ENCODE measurements at places on chromosomes 2 and 18.
A peak's percentile ranks its signal among the peaks of the same experiment; 100 is the strongest.

DNA sequence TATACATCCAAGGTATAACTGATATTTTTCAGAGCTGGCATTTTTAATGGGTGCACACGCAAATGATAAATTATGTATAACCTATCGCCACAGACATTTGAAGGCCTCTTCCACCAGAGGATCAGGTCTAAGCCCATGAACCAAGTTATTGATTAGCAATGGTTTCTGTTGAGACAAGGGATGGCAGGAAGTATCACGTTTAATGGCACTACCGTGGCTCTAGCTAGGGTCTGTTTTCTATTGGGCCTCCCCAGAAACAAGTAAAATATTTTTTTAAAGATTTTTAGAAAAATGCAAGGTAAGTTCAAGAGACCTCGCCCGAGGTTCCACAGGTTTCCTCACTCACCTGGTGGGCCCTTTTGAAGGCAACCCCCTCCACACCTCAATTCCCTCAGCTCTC lies 667 bp downstream of the GFPT1 start:
- DNase-seq = no peak

DNA sequence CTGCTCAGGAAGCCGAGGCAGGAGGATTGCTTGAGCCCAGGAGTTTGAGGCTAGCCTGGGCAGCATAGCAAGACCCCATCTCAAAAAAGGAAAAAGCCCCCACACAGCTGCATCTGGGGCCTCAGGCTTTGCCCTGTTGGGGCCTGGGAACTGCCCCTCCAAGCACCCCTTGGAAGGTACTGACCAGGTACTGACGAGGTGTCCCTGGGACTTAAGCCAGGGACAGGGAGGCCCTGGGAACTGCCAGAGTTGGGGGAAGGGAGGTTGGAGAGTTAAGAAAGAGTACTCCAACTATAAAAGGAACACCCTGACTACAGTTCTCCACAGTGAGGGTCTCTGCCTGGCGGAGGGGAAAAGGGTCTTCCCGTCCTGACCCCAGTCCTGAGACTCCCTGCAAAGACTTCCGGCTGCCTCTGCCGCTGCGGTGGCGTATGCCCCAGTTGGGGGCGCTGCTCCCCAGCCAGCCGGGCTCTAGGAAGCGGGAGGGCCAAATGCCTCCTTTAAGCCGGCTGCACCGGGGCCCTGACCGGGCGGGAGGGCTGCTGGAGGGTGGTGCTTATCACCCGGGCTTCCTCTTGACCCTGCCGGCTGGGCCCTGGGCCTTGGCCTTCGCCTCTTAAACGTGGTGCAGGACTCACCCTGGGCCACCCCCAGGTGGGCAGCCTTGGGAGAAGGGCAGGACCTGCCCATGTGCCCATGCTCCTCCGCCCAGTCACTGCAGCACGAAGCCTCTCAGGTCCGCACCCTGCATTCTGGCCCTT lies 12.8 kb downstream of the SLC30A3 start:
- DNase-seq = peak; percentile 73

DNA sequence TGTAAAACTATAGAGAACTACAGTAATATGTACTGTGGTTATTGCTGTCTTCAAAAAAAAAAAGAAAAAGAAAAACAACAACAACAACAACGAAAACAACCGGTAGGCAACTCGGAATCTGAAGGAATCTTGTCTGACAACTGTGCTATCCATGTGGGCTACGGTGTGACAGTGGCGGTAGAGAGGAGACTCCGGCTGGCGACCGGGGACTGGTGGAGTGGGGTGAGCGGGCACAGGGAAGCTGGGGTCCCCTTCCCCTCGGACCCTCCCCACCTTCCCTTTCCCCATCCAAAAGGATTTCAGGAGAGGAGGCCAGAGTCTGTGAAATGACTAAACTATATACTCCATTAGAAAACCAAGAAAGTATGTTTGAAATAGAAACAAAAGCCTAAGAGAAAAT lies 22.9 kb downstream of the IGFBP5 start:
- DNase-seq = no peak

- DNase-seq = no peak
Observed at GRCh38 chr2:65402780-65403528, 29.4 kb downstream of the SPRED2 start.

DNA sequence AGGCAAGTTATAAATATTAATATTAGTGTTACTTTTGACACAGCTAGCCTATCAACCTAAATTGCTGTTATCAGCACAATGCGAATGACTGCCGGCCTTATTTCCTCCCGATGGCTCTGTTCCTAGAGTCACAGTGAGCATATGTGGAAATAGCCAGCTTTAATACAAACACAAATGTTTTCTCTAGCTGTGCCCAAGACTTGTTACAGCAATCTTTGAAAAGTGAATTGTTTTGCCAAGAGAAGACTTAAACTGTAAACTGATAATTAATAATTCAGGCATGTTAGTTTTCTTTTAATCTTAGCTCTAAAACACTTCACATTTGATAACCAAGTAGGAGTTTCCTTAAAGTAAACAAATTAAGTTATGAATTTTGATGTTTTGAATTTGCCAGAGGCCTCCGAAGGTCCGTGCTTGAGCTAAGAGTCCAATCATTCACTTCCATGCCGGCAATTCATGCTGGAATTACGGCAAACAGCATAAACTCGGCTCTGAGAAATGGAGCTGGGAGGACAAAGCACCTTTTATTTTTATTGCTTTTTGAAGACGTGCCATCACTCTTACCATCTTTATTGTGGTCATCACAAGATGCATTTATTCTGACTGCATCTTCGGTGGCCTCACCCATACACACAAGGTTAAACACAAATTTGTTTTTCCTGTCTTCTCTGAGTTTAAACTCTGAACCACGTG lies 184.5 kb upstream of the CWC22 start:
- DNase-seq = no peak

GRCh38 chr18:36640021-36640952 lies 188.5 kb downstream of the TPGS2 start:
- DNase-seq = no peak

DNA sequence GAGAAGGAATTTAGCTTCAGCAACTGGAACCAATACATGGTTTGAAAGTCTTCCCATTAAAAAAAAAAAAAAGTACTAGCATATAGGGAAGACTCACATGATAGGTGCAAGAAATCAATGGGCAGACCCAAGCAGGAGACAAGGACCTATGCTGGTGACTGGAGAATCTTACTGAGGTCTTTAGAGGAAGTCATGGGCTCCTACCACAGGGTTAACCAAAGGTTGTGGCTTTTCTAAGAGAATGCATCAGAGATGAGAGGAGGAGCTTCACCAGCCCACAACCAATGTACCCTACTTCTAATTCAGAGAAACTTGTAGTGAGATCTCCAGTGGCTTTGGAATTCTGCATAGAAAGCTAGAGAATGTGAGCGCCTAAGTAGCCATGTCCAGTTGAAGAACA lies 207.4 kb downstream of the NCKAP5 start:
- DNase-seq = no peak

DNA sequence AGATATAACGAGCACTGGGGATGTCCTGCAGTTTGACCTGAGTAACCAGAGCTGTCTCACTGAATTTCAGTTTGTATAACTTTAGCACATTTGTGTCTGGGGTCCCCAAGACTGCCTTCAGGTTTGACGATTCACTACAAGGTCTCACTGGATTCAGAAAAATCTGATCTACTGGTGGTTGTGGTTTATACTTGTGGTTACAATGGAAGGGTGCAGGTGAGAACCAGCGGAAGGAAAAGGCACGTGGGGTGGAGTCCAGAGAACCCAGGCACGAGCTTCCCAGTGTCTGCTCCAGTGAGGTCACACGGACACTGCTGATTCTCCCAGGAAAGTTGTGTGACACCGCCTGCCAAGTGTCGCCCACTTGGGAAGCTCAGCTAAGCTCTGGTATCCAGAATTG lies 126.0 kb downstream of the ZNF236 start:
- DNase-seq = no peak

DNA sequence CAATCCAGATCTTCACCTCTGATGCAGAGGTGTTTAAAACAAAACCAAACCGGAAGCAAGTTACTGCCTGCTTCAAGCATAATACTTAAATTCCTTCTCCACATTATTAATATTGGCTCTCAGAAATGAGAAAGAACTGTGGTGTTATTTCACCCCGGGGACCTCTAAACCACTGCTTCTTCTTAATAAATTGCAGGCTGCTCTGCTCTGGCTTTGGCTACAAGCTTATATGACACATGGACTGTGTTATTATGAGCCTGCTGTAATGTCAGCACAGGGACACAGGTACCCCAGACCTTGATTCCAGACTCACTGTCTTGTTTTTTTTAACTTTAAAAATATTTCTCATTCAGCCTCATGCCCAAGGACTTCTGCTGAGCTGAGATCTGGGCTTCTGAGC lies 45.1 kb downstream of the ST6GAL2 start:
- no peak for DNase-seq

DNA sequence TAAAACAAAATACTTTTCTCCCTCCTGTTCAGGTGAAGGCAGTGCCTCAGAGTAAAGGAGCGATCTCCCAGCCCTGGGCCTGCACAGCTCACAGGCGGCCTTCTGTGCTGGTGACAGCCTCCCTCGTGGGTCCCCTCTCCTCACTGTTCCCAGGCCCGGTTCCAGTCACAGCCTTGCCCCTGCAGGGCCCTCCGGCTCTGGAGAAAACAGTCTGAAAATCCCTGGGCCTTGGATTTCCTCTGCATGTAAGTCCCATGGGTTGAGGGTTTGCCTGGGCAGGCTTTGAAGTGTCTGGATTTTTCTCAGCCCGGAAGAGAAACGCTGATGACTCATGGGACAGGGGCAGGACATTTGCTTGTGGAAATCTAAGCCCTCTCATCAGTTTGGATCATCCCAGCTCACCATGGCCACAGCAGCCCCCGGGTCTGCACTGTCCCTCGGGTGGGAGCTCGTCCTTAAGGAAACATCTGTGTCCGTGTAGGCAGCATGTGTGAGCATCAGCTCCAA lies 186.1 kb upstream of the RAB12 start:
- DNase-seq = no peak

GRCh38 chr2:172629586-172629985 lies 73.7 kb downstream of the PDK1 start:
- no peak for DNase-seq

- no peak for DNase-seq
Observed at GRCh38 chr2:123051136-123051535, 974.0 kb upstream of the CNTNAP5 start.

GRCh38 chr2:96528700-96529375 lies 7.7 kb upstream of the ARID5A start:
- DNase-seq = peak; percentile 77

GRCh38 chr2:219662566-219662965 lies 35.1 kb downstream of the SLC4A3 start:
- no peak for DNase-seq

DNA sequence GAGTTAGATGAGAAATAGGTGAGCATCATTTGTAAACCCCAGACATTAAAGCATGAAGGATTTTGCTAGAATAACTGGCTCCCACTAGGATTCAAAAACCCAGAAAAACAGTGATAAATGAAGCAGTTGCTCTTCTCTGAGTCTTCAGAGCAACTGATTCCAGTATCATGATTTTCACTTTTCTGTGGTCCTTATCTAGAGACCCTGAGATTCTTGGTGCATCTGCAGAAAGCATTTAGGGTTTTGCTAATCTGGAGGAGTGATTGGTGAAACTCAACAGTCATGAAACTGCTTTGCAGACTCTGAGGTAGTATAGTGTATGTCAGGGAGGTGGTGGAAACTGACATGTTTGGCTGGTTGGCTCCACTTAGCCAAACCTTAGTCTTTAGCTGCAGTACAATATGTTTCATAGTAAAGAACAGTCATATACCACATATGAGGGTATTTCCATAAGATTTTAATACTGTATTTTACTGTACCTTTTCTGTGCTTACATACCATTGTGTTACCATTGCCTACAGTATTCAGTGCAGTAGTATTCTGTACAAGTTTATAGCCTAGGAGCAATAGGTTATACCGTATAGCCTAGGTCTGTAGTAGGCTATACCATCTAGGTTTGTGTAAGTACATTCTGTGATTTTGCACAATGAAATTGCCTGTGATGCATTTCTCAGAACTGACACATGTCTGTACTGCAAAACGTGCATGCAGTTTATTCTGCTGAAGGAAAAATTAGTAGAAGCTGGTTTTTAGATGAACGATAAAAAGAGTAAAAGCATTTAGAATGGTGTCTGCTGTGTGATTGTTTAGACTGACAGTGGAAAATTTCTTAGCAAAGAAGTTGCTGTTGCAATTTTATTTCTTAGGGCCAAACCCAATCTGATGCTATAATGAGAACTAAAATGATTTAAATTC lies 23.8 kb downstream of the EML4 start:
- no peak for DNase-seq

DNA sequence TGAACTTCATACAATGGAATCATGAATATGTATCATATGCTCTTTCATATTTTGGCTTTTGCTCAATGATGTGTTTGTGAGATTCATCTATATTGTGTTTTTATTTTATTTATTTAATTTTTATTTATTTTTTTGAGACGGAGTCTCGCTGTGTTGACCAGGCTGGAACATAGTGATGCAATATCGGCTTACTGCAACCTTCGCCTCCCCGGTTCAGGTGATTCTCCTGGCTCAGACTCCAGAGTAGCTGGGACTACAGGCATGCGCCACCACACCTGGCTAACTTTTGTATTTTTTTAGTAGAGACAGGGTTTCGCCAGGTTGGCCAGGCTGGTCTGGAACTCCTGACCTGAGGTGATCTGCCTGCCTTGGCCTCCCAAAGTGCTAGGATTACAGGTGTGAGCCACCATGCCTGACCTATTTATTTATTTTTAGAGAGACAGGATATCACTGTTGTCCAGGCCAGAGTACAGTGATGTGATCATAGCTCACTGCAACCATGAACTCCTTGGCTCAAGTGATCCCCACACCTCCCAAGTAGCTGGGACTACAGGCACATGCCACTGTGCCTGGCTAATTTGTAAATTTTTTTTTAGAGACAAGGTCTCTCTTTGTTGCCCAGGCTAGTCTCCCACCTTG lies 74.5 kb downstream of the TET3 start:
- no peak for DNase-seq

- DNase-seq = no peak
Observed at GRCh38 chr2:55311444-55311870, 42.4 kb upstream of the MTIF2 start.

- DNase-seq = no peak
Observed at GRCh38 chr18:52402814-52403213, 62.8 kb downstream of the DCC start.

- DNase-seq = no peak
Observed at GRCh38 chr2:11243512-11243911, 88.2 kb downstream of the SLC66A3 start.

DNA sequence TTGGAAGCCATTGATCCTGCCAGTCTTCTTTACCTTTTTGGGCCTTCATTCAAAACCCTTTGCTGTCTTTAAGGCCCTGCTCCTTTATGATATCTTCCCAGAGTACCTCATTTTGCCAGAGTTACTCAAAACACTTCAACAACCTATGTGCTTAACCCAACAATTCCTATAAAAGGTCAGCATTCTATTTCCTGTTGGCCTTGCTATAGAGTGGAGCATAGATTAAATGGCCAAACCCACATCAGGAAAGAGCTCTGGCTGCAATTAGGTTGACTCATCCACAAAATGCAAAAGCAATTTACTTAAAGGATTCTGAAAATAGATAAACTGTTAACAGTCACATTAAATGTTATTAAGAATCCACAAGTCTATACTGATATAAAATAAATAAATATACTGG lies 21.2 kb downstream of the MRPL33 start:
- no peak for DNase-seq

GRCh38 chr2:127590386-127591190 lies 55.1 kb downstream of the MYO7B start:
- no peak for DNase-seq

All from ascending aorta (tissue), 2 donors.